ENCODE measurements at places on chromosomes 2 and 18. TPM values are rescaled to one million over a fixed set of nuclear protein-coding genes. Genes with fewer than 3 reads are reported as not detected.

- no peak for DNase-seq
Measured at GRCh38 chr2:120423167-120423943, 77.4 kb downstream of the INHBB start.

DNA sequence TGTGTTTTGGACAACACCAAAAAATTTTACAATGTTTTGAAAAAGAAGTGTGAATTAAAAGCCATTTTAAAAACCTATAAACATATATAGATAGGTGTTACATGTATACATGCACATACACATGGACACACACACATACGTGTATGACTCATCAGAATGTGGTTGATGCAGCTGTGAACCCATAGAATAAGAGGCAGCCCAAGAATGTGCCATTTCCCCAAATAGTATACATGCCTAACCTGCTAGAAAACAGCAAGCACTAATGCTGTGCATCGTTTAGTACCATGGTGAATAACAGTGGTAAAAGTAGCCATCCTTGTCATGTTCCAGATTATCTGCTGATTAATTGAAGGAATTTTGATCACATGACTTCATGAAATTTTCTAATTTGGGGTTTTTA is 149.0 kb downstream of the DSEL start:
- no peak for DNase-seq

Gene EPB41L3
- polyA plus RNA-seq = 59.6 TPM

Gene YPEL5
- 127 TPM for polyA plus RNA-seq

GRCh38 chr2:46663614-46664013 is 184.2 kb downstream of the TMEM247 start:
- DNase-seq = no peak

Gene SCLY
- 32.9 TPM for polyA plus RNA-seq

DNA sequence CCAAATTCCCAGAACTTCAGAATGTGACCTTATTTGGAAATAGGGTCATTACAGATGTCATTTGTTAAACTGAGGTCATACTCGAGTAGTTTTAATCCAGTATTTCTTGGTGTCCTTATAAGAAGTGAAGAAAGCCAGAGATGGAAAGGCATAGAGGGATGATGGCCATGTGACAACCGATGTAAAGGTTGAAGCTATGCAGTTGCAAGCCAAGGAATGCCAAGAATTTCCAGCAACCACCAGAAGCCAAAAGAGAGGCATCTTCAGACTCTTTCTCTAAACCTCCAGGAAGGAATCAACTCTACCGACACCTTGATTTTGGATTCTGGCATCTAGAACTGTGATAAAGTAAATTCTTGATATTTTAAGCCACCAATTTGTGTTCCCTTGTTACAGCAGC is 242.2 kb downstream of the CDH20 start:
- no peak for DNase-seq

Gene DSG3
- not detected for polyA plus RNA-seq

GRCh38 chr2:201349601-201350000 is 7.5 kb downstream of the FLACC1 start:
- DNase-seq = no peak

DNA sequence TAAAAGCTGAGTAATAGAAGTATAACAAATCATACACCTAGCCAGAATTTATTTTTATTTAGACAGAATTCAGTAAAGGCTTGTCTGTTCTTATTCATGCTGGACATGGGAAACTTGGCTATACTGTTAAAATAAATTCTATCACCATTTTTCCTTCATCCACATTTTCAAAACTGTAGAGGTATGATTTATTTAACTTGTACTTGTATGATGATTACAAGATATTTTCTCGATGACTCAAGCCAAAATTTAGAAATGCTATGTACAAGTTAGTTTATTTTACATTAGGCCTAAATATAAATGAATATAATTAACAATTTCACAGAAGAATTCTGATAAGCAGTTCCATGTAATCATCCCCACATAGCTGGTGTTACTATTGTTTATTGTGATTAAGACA is 194.8 kb upstream of the DOK6 start:
- DNase-seq = no peak

DNA sequence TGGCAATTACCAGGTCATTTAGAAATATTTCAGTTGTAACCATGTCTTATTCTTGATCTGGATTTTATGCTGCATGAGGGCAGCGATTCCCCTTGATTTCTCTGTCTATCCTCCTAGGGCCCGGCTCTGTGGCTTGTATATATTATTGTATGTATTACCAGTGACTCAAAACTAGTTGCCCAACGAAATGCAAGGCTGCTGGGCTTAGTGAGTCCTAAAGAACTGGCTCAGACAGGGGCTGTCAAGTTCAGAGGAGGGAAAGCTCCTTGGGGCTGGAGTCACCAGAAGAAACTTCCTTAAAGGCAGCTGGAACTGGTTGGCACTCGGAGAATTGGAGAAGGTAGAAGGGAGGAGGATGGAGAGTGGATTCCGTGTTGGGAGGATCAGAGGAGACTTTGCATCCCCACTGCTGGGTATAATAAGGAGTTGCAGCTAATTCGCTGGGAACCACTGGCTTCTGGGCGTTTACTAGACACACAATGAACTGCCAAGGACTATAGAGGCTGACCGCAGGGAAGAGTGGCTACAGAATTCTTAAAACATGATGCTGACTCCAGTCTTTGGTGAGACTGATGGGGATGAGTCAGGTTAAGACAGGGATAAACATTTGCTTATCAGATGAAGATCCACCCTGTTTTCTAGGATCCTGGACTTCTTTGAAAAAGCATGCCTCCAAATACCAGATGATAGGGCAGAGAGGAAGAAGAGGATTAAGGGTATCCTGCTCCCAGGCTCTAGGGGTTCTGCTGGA is 104.3 kb downstream of the PRKCE start:
- no peak for DNase-seq

DNA sequence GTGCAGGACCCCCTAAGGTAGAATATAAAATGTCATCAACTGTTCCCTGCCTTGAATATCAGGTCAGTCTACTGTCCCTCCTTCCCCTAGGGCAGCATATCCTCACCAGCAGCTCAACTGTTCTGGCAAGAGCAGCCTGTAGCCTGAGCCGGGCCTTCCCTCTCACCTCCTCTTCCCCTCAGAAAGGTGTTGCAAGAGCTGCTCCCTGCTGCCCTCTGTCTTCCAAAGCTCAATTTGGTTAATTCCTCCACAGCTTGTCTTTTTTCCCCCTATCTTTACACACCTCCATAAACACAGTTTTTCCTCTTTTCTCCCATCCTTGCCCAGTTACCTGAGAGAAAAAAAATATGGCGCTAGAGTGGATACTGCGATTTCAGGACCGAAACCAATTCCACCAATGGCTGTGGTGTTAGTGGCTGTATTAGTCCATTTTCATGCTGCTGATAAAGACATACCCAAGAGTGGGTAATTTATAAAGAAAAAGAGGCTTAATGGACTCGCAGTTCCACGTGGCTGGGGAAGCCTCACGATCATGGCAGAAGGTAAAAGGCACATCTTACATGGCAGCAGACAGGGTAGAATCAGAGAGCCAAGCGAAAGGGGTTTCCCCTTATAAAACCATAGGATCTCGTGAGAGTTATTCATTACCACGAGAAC is 184.7 kb downstream of the MREG start:
- no peak for DNase-seq

Gene ABCG8
- 0.25 TPM for polyA plus RNA-seq

DNA sequence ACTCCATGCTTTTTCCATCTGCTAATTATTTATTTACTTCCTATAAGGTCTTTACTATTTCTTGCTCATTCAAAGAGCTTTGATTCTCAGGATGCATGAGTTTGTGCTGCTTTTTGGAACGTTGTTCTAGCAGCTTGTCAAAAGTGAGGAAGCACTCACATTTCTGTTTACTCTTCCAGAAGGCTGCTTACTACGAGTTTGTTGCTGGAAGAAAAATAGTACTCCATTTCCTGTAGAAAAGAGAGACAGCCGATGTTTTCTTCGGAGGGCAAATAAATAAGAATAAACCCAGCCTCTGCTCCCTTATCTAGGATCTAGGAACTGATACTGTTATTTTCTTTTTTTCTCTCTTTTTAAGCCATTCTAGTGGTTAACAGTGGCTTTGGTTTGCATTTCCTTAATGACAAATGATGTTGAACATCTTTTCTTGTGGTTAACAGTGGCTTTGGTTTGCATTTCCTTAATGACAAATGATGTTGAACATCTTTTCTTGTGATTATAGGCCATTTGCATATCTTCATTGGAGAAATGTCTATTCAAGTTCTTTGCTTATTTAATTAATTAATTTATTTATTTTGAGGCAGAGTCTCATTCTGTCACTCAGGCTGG is 20.5 kb downstream of the CYP27A1 start:
- no peak for DNase-seq

Gene ASB18
- not detected for polyA plus RNA-seq

Gene COL4A3
- 65.0 TPM for polyA plus RNA-seq

DNA sequence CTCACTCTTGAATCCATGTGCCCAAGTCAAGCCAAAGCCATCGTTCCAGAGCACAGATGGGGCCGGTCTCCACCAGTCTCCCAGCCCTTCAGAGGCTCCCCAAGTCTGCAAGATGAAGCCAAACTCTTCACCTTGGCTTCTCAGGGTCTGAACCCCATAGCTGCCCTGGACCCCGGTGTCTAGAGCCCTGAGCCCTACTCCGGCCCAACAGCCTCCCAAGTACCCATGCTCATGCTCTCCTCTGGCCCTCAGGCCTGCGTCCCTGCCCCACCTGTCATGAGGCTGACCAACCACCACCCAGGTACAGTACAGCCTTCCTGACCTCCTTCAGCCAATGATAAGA is 46.0 kb downstream of the ZNF516 start:
- DNase-seq = no peak

- no peak for DNase-seq
Measured at GRCh38 chr2:229622495-229623355, 91.6 kb downstream of the DNER start.

DNA sequence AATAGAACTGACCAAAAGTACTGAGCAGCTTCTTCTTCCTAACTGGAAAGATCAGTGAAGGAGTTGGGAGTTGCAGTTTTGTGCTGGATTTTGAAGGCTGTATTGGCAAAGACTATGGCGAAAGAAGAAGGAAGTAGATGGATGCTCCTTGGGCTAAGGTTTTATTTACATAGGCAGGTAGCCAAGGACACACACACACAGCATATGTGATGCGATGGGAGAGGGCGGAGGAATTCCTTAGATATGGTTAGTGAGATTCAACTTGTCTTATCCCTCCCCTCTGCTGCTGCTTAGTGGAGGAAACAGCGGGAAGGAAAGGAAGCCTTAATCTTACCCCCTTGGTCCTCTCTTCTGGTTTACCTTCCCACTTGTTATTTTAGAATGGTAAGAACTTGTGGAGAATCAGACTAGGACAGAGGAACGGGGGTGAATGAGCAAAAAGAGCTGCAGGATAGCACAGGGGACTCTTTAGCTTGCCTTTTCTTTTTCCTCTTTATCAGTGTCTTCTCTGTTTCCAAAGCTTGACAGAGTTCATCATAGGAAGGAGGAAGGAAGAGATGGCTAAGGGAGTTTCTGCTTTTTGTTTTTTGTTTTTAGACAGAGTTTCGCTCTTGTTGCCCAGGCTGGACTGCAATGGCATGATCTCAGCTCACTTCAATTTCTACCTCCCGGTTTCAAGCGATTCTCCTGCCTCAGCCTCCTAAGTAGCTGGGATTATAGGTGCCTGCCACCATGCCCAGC is 87.9 kb downstream of the OSBPL6 start:
- DNase-seq = no peak
